Prostate gland (tissue), 2 donors: ENCODE measurements at places on chromosomes 11 and 22. TPM values are rescaled to one million over a fixed set of nuclear protein-coding genes. Genes with fewer than 3 reads are reported as not detected.

GRCh38 chr11:86313793-86314192, 11.8 kb downstream of the HIKESHI start:
- H3K36me3 ChIP-seq, result no peaks in the 10 kb centered on the region
- no peaks in the 10 kb centered on the region for H3K27me3 ChIP-seq
- no peak for DNase-seq
- no peak overlapping the region for H3K4me3 ChIP-seq
- no peaks in the 10 kb centered on the region for H3K4me1 ChIP-seq
- no peak overlapping the region for H3K27ac ChIP-seq

GRCh38 chr11:8015753-8016239, 28.7 kb downstream of the EIF3F start:
- H3K27me3 ChIP-seq, result no peaks in the 10 kb centered on the region
- no peak overlapping the region for H3K4me3 ChIP-seq
- H3K36me3 ChIP-seq, result no peaks in the 10 kb centered on the region
- no peak for DNase-seq

GRCh38 chr11:83282084-83282716, 4.0 kb downstream of the CCDC90B start:
- no peak overlapping the region for H3K27ac ChIP-seq
- H3K4me1 ChIP-seq, result peaks cover 12% of the 10 kb centered on the region
- no peaks in the 10 kb centered on the region for H3K36me3 ChIP-seq
- no peak overlapping the region for H3K4me3 ChIP-seq
- no peaks in the 10 kb centered on the region for H3K27me3 ChIP-seq

DNA sequence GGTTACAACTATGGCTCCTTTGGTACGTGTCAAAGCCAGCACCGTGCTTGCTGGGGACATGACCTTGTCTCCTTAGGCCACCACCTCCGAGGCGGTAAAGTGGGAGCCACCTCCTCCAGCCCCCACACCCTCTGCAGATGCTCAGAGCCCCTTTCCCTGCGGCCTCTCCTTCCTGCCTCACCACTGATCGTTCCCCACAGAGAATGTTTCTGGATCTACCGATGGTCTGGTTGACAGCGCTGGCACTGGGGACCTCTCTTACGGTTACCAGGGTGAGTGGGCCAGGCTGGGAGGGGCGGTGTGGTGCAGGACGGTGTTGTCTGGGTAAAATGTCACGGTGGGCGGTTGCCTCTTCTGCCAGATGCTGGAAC, 8.9 kb downstream of the SIDT2 start:
- no peak overlapping the region for H3K4me3 ChIP-seq
- peak overlapping the region; percentile 98 for H3K27ac ChIP-seq
- no peak for DNase-seq
- peaks cover 5% of the 10 kb centered on the region for H3K4me1 ChIP-seq
- no peaks in the 10 kb centered on the region for H3K27me3 ChIP-seq

DNA sequence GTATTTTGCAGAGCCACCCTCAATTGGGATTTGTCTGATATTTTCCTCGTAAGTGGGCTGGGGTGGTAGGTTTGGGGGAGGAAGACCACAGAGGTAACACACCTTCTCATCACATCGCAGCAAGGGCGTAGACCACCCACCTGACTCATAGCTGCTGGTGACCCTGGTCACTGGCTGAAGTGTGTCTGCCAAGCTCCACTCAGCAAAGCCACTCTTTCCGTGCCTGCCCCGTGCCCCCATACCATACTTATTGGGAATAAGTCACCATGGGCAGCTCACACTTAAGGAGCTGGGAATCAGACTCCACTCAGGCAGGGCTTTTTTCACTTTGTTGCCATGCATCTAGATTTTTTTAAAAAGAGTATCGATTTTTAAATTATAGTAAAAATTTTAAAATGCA, 111.6 kb downstream of the PHF21B start:
- no peak overlapping the region for H3K4me3 ChIP-seq
- DNase-seq, result no peak
- H3K27ac ChIP-seq, result no peak overlapping the region
- H3K4me1 ChIP-seq, result no peaks in the 10 kb centered on the region
- H3K36me3 ChIP-seq, result no peaks in the 10 kb centered on the region

DNA sequence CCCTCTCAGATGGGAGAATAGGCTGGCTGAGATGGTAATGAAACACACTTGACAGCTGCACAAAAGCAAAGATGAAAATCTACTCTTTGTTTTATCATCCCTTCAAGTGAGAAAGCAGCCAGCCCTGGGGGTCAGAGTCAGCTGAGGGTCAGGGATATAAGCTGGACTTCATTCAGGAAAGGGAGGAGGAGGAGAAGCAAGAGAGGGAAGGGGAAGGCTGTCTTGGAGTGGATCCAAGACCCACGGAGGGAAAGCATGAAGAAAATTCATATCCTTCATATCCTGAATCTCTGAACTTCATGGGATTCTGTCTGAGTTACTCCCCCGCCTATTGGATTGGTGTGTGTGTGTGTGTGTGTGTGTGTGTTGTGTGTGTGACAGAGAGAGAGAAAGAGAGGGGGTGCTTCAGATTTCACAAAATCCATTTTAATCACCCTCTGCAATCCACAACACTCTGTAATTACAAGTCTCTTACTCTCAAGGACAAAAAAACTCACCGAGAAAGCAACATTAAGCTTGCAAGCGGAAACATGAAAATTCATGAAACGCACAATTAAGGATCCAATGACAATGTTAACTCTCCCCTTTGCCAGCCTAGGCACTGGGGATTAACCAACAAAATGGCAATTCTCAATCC, 327.7 kb downstream of the TENM4 start:
- no peaks in the 10 kb centered on the region for H3K4me1 ChIP-seq
- DNase-seq, result no peak
- H3K4me3 ChIP-seq, result no peak overlapping the region
- no peaks in the 10 kb centered on the region for H3K36me3 ChIP-seq
- no peak overlapping the region for H3K27ac ChIP-seq

DNA sequence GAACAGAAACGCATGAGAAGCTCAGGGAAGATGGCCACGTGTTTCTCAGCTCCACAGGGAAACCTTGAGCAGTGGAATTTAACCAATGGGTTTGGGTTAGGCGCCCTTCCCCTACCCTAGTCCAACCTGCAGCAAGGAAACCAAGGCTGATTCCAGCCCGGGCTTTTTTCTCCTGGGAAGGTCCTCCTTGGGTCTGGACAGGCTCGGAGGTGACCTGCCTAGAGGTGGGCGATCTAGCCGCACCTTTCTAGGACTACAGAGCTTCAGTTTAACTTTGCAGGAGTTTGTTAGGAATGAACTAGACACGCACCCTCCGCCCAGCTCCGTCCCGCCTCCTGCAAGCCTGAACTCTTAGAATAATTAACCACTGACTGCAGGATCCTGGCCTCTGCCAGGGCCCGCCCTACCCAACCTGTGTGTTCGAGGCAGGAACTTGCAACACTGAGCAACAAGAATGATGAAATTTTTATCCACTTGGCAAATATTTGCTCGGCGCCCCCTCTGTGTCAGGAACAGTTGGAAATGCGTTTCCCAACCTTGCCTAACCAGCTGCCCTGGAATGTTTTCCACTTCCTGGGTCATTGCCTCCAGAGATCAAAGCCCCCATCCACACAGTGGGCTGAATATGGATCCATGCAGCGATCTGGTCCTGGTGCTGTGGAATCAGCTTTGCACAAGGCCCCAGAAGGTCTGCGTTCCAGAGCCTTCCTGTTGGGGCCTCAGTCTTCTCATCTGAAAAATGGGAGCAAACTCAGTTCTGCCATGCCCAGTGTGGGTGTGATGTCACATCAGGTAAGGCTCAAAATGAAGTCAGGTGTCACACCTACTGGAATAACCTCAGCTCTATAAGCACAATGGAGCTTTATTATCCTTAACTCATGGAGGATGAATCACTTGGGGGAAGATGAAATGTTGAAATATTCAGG, 13.3 kb downstream of the MPST start:
- no peaks in the 10 kb centered on the region for H3K27me3 ChIP-seq
- no peak overlapping the region for H3K4me3 ChIP-seq
- no peaks in the 10 kb centered on the region for H3K36me3 ChIP-seq
- H3K27ac ChIP-seq, result no peak overlapping the region
- H3K4me1 ChIP-seq, result no peaks in the 10 kb centered on the region

GRCh38 chr11:131356206-131356605, 14.2 kb upstream of the NTM start:
- H3K4me3 ChIP-seq, result no peak overlapping the region
- no peaks in the 10 kb centered on the region for H3K27me3 ChIP-seq
- DNase-seq, result no peak
- no peaks in the 10 kb centered on the region for H3K36me3 ChIP-seq
- no peak overlapping the region for H3K27ac ChIP-seq
- no peaks in the 10 kb centered on the region for H3K4me1 ChIP-seq

GRCh38 chr11:123404676-123405075, 25.4 kb upstream of the GRAMD1B start:
- H3K36me3 ChIP-seq, result no peaks in the 10 kb centered on the region
- DNase-seq, result no peak
- H3K27me3 ChIP-seq, result no peaks in the 10 kb centered on the region
- H3K4me1 ChIP-seq, result no peaks in the 10 kb centered on the region
- H3K4me3 ChIP-seq, result no peak overlapping the region
- no peak overlapping the region for H3K27ac ChIP-seq

DNA sequence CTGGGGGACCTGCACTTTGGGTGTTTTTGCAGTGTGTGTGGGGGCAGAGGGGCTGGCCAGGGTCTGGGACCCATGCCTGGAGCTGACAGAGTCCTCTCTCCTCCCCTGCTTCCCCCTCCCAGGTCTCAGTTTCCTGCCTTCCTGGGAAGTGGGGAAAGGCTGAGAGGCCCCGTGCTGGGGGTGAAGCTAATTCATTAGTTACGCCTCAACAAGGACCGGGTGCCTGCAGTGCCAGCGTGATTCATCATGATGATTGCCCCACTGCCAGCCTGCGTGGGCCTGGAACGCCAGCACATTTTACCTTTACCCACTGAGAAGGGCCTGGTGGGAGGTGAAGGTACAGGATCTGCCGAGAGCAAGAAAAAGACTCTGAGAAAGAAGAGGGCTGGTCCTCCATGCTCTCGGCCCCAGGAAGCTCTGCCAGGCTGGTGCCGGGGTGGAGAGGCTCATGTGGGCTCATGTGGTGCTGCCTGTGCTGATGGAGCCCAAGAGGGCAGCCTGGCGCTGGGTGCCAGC, 2.9 kb upstream of the LRRC10B start:
- H3K27me3 ChIP-seq, result no peaks in the 10 kb centered on the region
- no peak overlapping the region for H3K27ac ChIP-seq
- H3K36me3 ChIP-seq, result no peaks in the 10 kb centered on the region
- no peak for DNase-seq
- H3K4me3 ChIP-seq, result no peak overlapping the region
- H3K4me1 ChIP-seq, result no peaks in the 10 kb centered on the region

GRCh38 chr11:1299621-1300020, 9.8 kb downstream of the TOLLIP start:
- H3K27ac ChIP-seq, result peak overlapping the region; percentile 61
- DNase-seq, result no peak
- H3K27me3 ChIP-seq, result no peaks in the 10 kb centered on the region
- peaks cover 23% of the 10 kb centered on the region for H3K4me1 ChIP-seq

- no peak for DNase-seq
- H3K27me3 ChIP-seq, result no peaks in the 10 kb centered on the region
- H3K4me3 ChIP-seq, result no peak overlapping the region
- H3K4me1 ChIP-seq, result no peaks in the 10 kb centered on the region
Observed at GRCh38 chr11:76560219-76560618, 110.3 kb downstream of the LRRC32 start.

DNA sequence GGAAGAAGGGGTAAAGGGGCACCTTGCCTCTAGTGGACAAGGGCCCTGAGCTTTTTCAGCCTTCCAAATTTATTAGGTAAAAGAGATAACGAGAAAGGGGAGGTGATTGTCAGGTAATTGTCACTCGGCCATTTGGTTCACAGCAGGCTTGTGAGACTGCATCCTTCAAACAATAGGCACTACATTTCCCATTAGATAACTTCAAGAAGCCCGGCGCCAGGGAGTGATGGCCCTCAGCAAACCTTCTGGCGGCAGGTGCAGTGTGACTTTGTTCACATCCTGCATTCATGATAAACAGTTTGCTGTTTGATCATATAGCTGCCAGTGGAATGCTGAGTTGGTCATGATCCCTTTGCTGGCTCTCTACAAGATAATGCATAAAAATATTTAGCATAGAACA, 185.1 kb downstream of the CWF19L2 start:
- H3K27me3 ChIP-seq, result no peaks in the 10 kb centered on the region
- no peak overlapping the region for H3K27ac ChIP-seq
- no peaks in the 10 kb centered on the region for H3K36me3 ChIP-seq
- no peak for DNase-seq
- no peaks in the 10 kb centered on the region for H3K4me1 ChIP-seq
- no peak overlapping the region for H3K4me3 ChIP-seq

DNA sequence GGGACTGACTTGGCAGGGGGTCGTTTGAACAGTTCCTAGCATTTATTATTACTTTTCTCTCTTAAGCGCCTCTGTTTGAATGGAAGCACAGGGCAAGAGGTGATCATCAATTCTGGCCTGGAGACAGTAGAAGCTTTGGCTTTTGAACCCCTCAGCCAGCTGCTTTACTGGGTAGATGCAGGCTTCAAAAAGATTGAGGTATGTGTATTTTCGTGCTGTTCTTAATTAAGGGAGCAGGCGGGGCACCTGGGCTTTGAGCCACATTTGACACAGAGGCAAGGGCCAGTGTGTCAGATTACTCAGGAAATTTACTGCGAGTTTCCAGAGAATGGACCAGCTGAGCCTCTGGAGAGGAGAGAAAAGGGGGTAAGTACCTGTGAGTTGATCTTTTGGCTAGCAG, 102.4 kb upstream of the SORL1-AS1 start:
- DNase-seq, result no peak
- H3K4me1 ChIP-seq, result no peaks in the 10 kb centered on the region
- H3K4me3 ChIP-seq, result no peak overlapping the region
- H3K36me3 ChIP-seq, result no peaks in the 10 kb centered on the region

GRCh38 chr11:35487532-35488078, 37.8 kb downstream of the PAMR1 start:
- no peaks in the 10 kb centered on the region for H3K27me3 ChIP-seq
- no peak for DNase-seq
- H3K4me1 ChIP-seq, result no peaks in the 10 kb centered on the region

- H3K4me1 ChIP-seq, result no peaks in the 10 kb centered on the region
- no peak for DNase-seq
- no peak overlapping the region for H3K27ac ChIP-seq
- H3K4me3 ChIP-seq, result no peak overlapping the region
Observed at GRCh38 chr11:9753021-9753420, 89.1 kb downstream of the SWAP70 start.

- H3K4me1 ChIP-seq, result no peaks in the 10 kb centered on the region
- no peak overlapping the region for H3K4me3 ChIP-seq
- no peak for DNase-seq
- H3K27ac ChIP-seq, result no peak overlapping the region
- H3K36me3 ChIP-seq, result no peaks in the 10 kb centered on the region
- H3K27me3 ChIP-seq, result no peaks in the 10 kb centered on the region
Observed at GRCh38 chr11:124656774-124657630, 16.5 kb downstream of the SIAE start.

The STK33 gene
- total RNA-seq, result 2.9 TPM

The MFNG gene
- total RNA-seq, result 7.3 TPM

The SYCE3 gene
- 10.2 TPM for total RNA-seq

The ISX gene
- total RNA-seq, result 0.14 TPM

The LMF2 gene
- total RNA-seq, result 76.6 TPM

The BLID gene
- not detected for total RNA-seq

The OR4A16 gene
- total RNA-seq, result not detected

The C22orf42 gene
- 1.4 TPM for total RNA-seq
